Calu3 (cell line): ENCODE measurements at places on chromosomes 3 and 15. TPM values are rescaled to one million over a fixed set of nuclear protein-coding genes. Genes with fewer than 3 reads are reported as not detected.

DNA sequence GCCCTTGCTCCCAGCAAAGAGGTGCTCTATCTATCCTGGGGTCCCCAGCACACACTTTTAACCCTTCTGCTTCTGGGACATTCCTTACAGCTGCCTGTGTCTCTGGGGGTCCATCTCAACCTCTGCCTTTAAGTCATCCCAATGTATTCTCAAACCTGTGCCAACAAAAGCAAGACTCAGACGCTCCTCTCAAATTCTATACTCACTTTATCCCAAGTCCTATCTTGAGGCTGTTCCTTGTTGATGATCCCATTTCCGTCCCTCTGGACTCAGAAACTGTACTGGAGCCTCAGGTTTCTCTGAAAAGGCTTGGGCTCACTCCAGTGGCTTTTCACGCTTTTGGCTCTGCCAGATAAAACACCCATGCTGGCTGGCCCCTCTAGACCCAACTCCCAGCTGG lies 69.7 kb downstream of the XXYLT1 start:
- H3K27ac ChIP-seq: no peak overlapping the region
- peaks cover 37% of the 10 kb centered on the region for H3K4me1 ChIP-seq
- H3K36me3 ChIP-seq: peaks cover 10% of the 10 kb centered on the region
- H3K27me3 ChIP-seq: no peaks in the 10 kb centered on the region
- H3K4me3 ChIP-seq: no peak overlapping the region

- no peak overlapping the region for H3K27ac ChIP-seq
- no peak for DNase-seq
- H3K27me3 ChIP-seq: no peaks in the 10 kb centered on the region
- H3K36me3 ChIP-seq: no peaks in the 10 kb centered on the region
- no peak overlapping the region for H3K4me3 ChIP-seq
These were observed 57.8 kb upstream of the BOC start for GRCh38 chr3:113153499-113154107.

DNA sequence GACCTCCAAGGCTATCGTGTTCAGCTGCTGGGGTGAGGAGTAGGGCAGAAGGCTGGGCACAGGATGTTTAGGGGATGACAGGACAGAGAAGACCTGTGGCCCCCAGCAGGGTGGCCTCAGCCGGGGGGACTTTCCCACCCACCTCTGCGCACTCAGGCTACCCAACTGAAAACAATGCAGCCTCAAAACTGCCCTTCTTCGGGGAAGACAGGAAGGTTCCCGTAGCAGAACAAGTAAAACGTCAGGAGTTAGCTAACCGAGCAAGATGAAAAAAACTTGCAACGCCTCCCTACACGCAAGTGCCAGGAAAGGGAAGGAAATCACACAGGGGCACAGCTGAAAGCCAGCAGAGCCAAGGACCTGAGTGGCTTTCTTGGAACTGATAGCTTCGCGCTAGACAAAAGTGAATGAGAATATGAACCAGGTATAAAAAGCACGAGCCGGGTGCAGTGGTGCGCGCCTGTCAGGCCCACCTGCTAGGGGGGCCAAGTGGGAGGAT lies 38.4 kb upstream of the FURIN start:
- H3K4me3 ChIP-seq: no peak overlapping the region
- no peaks in the 10 kb centered on the region for H3K36me3 ChIP-seq
- H3K4me1 ChIP-seq: no peaks in the 10 kb centered on the region
- peaks cover 21% of the 10 kb centered on the region for H3K27me3 ChIP-seq

The SELENOT gene
- 200 and 210 TPM in 2 replicates for total RNA-seq

The PLSCR5 gene
- not detected in 2 replicates for total RNA-seq

- peak; percentile 87 for DNase-seq
- H3K36me3 ChIP-seq: peaks cover 82% of the 10 kb centered on the region
- peaks cover 75% of the 10 kb centered on the region for H3K4me1 ChIP-seq
- no peaks in the 10 kb centered on the region for H3K27me3 ChIP-seq
- peak overlapping the region; percentile 100 for H3K27ac ChIP-seq
These were observed 26.4 kb downstream of the ANXA2 start for GRCh38 chr15:60371175-60372051.

The SLC6A11 gene
- not detected in 2 replicates for total RNA-seq

DNA sequence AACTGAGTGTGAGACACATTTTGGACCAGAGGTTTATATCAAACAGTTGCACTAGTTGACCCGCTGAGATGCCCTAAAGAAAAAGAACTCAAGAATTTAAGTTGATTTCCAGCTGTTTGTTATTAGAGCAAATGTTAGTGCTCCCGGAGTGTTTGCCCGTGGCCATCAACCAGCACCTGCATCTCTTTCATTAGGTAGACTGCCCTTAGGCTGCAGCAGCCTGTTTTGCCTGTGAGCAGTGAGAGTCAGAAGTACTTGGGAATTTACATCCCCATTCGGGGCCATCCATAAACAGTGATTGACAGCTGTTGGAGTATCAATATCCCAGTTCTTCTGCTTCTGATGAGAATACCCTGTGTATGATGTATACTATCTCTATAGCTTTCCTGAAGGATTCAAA lies 492.6 kb downstream of the RBMS3 start:
- no peaks in the 10 kb centered on the region for H3K4me1 ChIP-seq
- DNase-seq: no peak
- no peak overlapping the region for H3K4me3 ChIP-seq

DNA sequence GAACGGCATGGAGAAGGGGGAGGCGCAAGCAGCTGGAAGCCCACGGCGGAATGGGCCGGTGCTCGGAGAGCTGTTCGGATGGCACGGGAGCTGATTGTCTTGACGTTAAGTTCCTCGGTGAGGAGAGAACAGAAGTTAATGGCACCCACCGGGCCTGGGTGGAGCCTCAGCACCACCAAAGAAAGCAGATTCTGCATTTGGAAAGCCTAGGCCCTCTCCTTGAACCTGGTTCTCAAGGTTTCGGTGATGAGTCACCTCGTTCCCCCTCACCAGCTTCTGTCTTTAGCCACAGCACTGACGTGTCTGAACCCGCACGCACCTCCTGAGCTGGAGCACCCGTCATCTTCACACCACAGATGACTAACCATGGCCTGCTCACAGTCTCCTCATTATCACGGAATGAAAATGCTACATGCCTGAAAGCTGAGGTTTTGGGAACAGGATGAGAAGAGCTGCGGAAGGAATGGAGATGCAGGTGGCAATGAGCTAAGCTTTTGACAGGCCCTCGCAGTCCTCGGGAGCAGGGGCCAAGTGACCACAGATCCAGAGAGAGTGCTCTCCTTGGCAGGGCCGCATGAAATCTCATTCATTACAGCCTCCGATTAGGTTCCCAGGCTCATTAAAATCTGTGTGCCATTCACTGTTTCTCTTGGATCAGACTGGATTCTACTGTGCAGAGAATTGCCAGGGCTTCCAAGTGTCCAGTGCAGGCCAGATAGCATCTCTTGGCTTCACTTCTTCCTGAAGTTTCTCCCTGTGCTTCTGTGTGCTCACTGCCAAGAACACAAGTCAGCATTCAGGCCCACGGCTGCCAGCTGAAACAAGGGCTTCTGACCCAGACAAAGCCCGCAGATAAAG lies 96.3 kb upstream of the DLG1 start:
- H3K36me3 ChIP-seq: no peaks in the 10 kb centered on the region
- peaks cover 27% of the 10 kb centered on the region for H3K27me3 ChIP-seq

The TTLL13 gene
- 0.29 and 0.71 TPM in 2 replicates for total RNA-seq

GRCh38 chr15:99307735-99308134 lies 56.5 kb downstream of the LRRC28 start:
- no peak overlapping the region for H3K4me3 ChIP-seq
- DNase-seq: no peak
- no peaks in the 10 kb centered on the region for H3K36me3 ChIP-seq
- no peaks in the 10 kb centered on the region for H3K27me3 ChIP-seq
- H3K27ac ChIP-seq: no peak overlapping the region

- no peaks in the 10 kb centered on the region for H3K4me1 ChIP-seq
- no peaks in the 10 kb centered on the region for H3K27me3 ChIP-seq
- DNase-seq: no peak
- no peak overlapping the region for H3K27ac ChIP-seq
These were observed 13.9 kb downstream of the EOGT start for GRCh38 chr3:68999605-69000004.

GRCh38 chr3:119937229-119937628 lies 155.3 kb downstream of the NR1I2 start:
- H3K36me3 ChIP-seq: no peaks in the 10 kb centered on the region
- no peaks in the 10 kb centered on the region for H3K27me3 ChIP-seq
- H3K4me1 ChIP-seq: peaks cover 8% of the 10 kb centered on the region

The CCR4 gene
- total RNA-seq: not detected in 2 replicates
